ENCODE measurements at places on chromosomes 7 and 10.

- no peak overlapping the region for H3K27ac ChIP-seq
- no peak for DNase-seq
- peaks cover 35% of the 10 kb centered on the region for H3K27me3 ChIP-seq
- peaks cover 3% of the 10 kb centered on the region for H3K4me1 ChIP-seq
- H3K36me3 ChIP-seq: no peaks in the 10 kb centered on the region
Measured at GRCh38 chr7:107659666-107660065, 962 bp upstream of the SLC26A4 start.

DNA sequence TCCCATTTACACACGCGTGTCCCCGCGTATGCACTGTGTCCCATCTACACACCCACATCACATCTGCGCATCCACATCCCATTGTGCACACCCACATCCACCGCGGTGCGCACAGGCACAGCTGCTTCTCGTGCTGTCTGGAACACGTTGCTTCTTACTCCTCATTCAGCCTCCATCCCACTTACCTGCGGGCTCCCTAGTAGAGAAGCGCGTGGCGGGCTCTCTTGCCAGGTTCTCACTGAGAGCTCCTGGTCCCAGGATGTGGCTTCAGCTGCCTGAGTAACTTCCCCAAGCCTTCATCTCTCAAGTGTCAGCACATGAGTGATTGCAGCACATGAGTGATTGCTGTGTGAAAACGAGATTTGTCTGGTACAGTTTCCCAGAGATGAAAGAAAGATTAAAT, 117.8 kb downstream of the TRRAP start:
- H3K4me3 ChIP-seq: no peak overlapping the region
- no peaks in the 10 kb centered on the region for H3K4me1 ChIP-seq
- no peak overlapping the region for H3K27ac ChIP-seq
- H3K36me3 ChIP-seq: peaks cover 77% of the 10 kb centered on the region

- H3K27ac ChIP-seq: no peak overlapping the region
- no peak for DNase-seq
- H3K27me3 ChIP-seq: peaks cover 4% of the 10 kb centered on the region
- no peak overlapping the region for H3K4me3 ChIP-seq
- no peaks in the 10 kb centered on the region for H3K36me3 ChIP-seq
Measured at GRCh38 chr10:86057708-86058107, 308.9 kb downstream of the GRID1 start.

GRCh38 chr7:41889040-41889439, 186.2 kb upstream of the INHBA start:
- H3K36me3 ChIP-seq: no peaks in the 10 kb centered on the region
- no peaks in the 10 kb centered on the region for H3K27me3 ChIP-seq
- H3K4me1 ChIP-seq: peaks cover 16% of the 10 kb centered on the region
- H3K27ac ChIP-seq: no peak overlapping the region

- H3K4me3 ChIP-seq: no peak overlapping the region
- H3K27me3 ChIP-seq: no peaks in the 10 kb centered on the region
- no peaks in the 10 kb centered on the region for H3K36me3 ChIP-seq
Measured at GRCh38 chr7:463362-463781, 56.3 kb downstream of the PDGFA start.

DNA sequence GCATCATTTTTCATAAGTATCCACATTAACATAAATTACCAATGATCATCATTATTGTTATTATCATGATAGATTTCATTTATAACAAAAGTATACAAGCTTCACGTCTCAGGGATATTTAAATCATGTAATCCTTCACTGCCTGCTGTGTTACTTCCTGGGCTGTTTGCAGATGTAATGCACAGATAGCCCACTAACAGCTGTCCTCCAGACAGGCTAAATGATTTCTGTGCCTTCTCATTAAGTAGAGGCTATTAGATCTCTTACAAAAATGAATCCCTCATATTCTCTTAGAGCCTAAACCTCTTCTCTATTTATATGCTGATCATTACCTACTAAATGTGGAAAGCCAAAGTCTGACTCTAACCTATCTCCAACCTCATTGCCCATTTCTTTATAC, 9.3 kb downstream of the PCLO start:
- DNase-seq: no peak
- no peaks in the 10 kb centered on the region for H3K36me3 ChIP-seq
- no peaks in the 10 kb centered on the region for H3K27me3 ChIP-seq

DNA sequence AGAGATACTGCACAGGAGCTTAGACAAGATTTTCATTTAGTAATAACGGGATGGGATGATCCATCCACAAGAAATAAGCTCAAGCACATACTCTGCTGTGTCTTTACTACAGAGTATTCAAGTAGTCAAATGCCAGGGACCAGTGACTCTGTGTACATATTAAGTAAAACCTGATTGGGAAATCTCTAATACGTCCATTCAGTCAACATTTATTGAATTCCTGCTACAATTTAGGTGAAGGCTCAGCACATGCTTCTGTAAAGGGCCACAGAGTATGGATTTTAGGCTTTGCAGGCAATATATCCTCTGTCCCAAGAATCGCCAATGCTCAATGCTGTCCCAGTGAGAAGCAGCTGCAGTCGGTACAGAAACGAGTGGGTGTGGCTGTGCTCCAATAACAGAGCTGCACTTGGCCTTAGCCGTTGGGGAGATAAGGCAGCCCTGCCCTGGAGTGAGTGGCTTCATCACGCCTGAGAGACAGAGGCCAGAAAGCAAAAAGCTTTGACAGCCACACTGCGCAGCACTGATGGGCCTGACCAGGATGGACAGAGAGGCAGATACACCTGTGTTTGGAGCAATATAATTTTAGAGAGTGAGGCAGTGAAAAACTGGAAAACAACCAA, 186.8 kb downstream of the PARD3 start:
- peaks cover 5% of the 10 kb centered on the region for H3K4me1 ChIP-seq
- H3K27ac ChIP-seq: no peak overlapping the region
- no peak for DNase-seq
- no peaks in the 10 kb centered on the region for H3K27me3 ChIP-seq
- no peaks in the 10 kb centered on the region for H3K36me3 ChIP-seq

DNA sequence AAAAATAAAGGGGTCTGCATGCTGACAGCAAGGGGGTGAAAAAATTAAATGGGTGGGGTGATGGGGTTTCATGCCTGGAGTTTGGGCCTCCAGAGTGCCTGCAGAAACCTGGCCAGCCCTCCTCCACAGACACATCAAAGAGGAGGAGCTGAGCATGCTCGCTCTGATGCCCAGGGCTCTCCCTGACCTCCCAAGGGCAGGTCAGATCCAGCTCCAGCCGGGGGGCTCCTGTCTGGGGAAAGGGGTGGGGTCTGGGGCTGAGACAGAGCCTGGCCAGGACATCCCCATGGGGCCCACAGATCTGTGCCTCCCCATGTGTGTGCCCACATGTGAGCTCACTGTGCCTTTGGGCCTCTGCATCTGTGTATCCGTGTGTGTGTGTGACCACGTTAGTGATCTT, 915 bp upstream of the CALHM1 start:
- H3K4me3 ChIP-seq: no peak overlapping the region
- H3K27me3 ChIP-seq: no peaks in the 10 kb centered on the region
- no peaks in the 10 kb centered on the region for H3K4me1 ChIP-seq
- H3K27ac ChIP-seq: no peak overlapping the region

DNA sequence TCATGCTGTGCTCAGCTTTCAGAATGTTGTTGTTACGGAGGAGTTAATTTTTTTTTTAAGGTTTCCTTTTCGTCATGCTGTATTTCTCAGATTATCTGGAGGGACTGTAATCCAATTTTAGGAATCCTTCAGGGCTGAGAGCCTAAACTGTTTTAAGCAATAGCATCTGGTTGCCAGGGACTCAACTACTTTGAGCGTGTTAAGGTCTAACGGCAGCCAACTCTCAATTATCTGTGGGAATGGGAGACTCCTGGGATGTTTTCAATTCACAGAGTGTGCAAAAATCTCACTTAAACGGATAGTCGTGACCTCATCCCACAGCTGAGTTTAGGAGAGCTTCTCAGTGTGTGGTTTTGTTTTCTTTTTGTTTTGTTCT, 291.7 kb downstream of the AUTS2 start:
- H3K27me3 ChIP-seq: no peaks in the 10 kb centered on the region
- DNase-seq: no peak
- no peaks in the 10 kb centered on the region for H3K36me3 ChIP-seq
- H3K27ac ChIP-seq: no peak overlapping the region

GRCh38 chr10:52043811-52044210, 270.3 kb upstream of the DKK1 start:
- no peaks in the 10 kb centered on the region for H3K4me1 ChIP-seq
- H3K27ac ChIP-seq: no peak overlapping the region
- no peaks in the 10 kb centered on the region for H3K36me3 ChIP-seq

DNA sequence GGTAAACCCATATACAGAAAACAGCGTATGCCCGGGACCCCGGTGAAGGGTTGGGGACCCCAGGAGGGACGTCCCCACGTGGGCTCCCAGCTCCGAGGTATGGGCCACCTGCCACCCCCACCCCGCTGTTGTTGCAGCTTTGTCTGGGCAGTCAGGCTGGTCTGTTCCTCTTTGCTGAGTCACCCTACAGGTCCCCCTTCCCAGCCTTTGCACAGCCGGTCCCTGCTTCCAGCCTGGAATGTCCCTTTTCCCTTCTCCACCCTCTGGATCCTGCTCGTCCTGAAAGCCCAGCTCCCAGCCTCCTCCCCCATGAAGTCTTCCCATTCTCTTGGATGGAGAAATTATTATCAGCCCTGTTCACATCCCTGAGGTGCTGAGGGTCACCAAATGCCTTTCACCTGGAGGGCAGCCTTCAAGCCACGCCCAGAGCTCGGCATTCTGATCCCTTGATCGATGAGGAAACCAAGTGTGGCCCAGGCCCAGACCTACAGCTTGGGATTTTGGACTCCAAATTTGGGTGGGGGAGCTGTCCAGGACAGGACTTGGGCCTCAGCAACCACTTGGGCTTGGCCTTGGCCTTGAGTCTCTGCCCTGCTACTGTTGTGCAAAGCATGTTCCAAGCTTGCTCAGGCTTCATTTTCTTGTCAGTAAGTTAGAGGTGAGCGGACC, 2.6 kb downstream of the CLDN4 start:
- peaks cover 44% of the 10 kb centered on the region for H3K4me1 ChIP-seq
- peak overlapping the region; percentile 65 for H3K27ac ChIP-seq
- no peaks in the 10 kb centered on the region for H3K36me3 ChIP-seq
- no peak overlapping the region for H3K4me3 ChIP-seq
- no peaks in the 10 kb centered on the region for H3K27me3 ChIP-seq
- no peak for DNase-seq

DNA sequence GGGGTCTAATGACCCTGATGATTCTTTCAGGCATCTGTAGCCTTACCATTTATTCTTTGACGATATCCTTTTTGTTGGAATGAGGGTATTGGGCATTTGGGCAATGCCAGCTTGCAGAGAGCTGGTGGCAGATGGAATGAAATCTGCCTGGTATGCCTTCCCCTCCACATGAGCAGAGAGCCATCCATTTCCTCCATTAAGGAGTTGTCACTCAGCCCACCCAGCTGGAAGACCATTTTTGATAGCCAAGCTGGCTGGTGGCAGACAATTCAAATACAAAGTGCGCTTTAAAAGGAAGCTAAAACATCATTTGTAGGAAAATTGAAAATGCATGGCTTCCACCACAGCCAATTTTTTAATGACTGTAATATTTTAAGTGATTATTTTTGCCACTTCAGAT, 240.1 kb upstream of the SLC26A5 start:
- H3K4me1 ChIP-seq: no peaks in the 10 kb centered on the region
- H3K4me3 ChIP-seq: no peak overlapping the region
- no peak overlapping the region for H3K27ac ChIP-seq
- no peaks in the 10 kb centered on the region for H3K27me3 ChIP-seq
- no peaks in the 10 kb centered on the region for H3K36me3 ChIP-seq
- no peak for DNase-seq

- peaks cover 42% of the 10 kb centered on the region for H3K36me3 ChIP-seq
- H3K27me3 ChIP-seq: no peaks in the 10 kb centered on the region
- H3K27ac ChIP-seq: no peak overlapping the region
- no peaks in the 10 kb centered on the region for H3K4me1 ChIP-seq
- DNase-seq: no peak
Measured at GRCh38 chr7:158633055-158633956, 45.7 kb upstream of the PTPRN2 start.

- H3K4me1 ChIP-seq: no peaks in the 10 kb centered on the region
- H3K27ac ChIP-seq: no peak overlapping the region
- peaks cover 44% of the 10 kb centered on the region for H3K27me3 ChIP-seq
- no peak for DNase-seq
- H3K36me3 ChIP-seq: no peaks in the 10 kb centered on the region
Measured at GRCh38 chr10:71395621-71396020, 1.1 kb upstream of the CDH23 start.

DNA sequence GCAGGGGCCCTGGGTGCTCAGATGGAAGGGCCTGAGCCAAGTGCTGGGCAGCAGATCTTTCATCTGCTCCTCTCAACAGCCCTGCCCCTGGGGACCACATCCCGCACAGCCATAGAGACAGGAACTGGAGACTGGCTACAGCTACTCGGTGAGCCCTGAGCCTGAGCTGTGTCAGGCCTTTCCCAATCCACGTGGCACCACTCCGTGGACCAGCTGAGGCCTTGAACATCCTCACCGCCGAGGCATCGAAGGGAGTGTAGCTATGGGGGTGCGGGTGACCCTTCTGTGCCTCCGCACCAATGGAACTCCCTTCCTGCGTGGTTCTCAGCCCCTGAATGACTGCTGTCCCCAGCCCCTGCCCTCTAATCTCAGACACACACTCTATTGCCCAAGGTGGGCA, 362.7 kb upstream of the SHH start:
- no peaks in the 10 kb centered on the region for H3K27me3 ChIP-seq
- no peaks in the 10 kb centered on the region for H3K4me1 ChIP-seq
- DNase-seq: no peak
- no peak overlapping the region for H3K4me3 ChIP-seq
- no peaks in the 10 kb centered on the region for H3K36me3 ChIP-seq
- H3K27ac ChIP-seq: no peak overlapping the region

DNA sequence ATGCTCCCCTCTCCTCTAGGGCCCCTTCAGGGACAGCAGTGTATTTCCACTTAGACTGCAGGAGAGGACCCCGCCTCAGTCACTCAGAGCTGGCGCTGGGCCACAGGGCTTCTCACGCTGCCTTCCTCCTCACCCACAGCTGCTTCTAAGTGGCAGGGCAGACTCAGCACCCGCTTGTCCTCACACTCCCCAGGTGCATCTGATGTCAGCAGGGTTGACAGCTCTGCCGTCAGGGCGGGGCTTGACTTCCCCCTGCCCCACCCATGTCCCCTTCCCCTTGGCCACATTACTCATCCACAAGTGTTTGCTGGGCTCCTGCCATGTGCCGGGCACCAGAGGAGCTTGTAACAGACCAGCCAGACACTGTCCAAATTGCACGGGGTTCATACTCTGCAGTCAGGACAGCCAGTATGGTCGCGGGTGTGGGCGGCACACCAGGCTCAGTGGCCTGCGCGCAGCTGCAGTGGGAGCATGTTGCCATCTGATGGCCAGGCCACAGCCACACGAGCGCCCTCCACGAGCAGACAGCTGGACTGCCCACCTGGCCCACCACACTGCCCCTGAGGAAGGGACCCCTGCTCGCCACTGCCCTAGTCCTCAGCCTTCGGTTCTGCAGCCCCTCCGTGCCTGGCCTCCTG, 29.3 kb upstream of the TTYH3 start:
- no peak overlapping the region for H3K27ac ChIP-seq
- no peaks in the 10 kb centered on the region for H3K27me3 ChIP-seq
- H3K4me3 ChIP-seq: no peak overlapping the region

GRCh38 chr7:131606346-131607290, 50.2 kb upstream of the PODXL start:
- peaks cover 8% of the 10 kb centered on the region for H3K4me1 ChIP-seq
- no peak overlapping the region for H3K27ac ChIP-seq
- H3K36me3 ChIP-seq: no peaks in the 10 kb centered on the region

All from RWPE2 (cell line).